Breast epithelium (tissue), 4 donors: ENCODE measurements at places on chromosomes 12 and 14. TPM values are rescaled to one million over a fixed set of nuclear protein-coding genes. Genes with fewer than 3 reads are reported as not detected.

DNA sequence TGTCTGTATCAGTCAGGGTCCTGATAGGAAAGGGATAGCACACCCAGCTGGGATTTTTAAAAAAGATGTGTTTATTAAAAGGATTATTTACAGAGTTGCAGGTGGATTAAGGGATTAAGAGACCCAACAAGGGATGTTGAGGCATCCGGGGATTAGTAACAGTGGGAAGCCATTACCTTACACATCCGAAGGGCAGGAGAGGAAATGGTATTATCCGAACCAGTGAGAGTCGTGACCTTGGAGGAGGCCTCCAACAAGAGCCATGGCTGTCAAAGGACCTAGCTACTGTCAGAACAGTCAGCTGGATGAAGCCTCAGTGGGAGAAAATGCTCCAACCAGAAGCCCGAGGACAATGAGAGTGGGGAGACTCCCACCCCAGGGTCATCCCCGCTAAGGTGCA lies 146.3 kb upstream of the KRAS start:
- no peak overlapping the region for H3K4me3 ChIP-seq
- H3K27ac ChIP-seq: no peak overlapping the region
- DNase-seq: no peak

The LALBA gene
- not detected for total RNA-seq

DNA sequence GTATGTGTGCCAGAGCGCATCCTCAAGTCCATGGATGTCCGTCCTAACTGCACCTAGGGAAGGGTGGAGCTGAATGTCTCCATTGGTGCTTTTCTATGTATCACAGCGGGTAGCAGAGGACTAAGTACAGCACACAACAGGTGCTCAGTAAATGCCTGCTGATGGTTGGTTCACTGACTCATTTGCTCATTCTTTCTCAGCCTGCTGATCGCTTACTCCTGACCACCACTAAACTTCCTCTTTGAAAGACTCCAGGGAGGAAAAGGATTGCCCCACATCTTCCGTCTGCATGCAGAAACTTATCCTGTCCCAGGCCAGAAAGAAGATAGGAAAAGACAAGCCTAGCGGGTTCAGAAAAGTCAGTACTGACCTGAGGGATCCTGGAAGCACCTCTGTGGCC lies 66.3 kb downstream of the B4GALNT3 start:
- no peak overlapping the region for H3K27ac ChIP-seq
- H3K4me3 ChIP-seq: no peak overlapping the region
- no peak for DNase-seq
- H3K4me1 ChIP-seq: no peaks in the 10 kb centered on the region
- H3K27me3 ChIP-seq: no peaks in the 10 kb centered on the region

- H3K4me3 ChIP-seq: no peak overlapping the region
- H3K27me3 ChIP-seq: no peaks in the 10 kb centered on the region
- DNase-seq: peak; percentile 86
- H3K4me1 ChIP-seq: no peaks in the 10 kb centered on the region
- H3K27ac ChIP-seq: peak overlapping the region; percentile 15
- H3K36me3 ChIP-seq: no peaks in the 10 kb centered on the region
These were observed 98.8 kb upstream of the FRMD6 start for GRCh38 chr14:51552768-51553404.

- H3K4me3 ChIP-seq: no peak overlapping the region
- no peaks in the 10 kb centered on the region for H3K36me3 ChIP-seq
- DNase-seq: peak; percentile 20
- no peaks in the 10 kb centered on the region for H3K27me3 ChIP-seq
- no peaks in the 10 kb centered on the region for H3K4me1 ChIP-seq
- no peak overlapping the region for H3K27ac ChIP-seq
These were observed 95.7 kb downstream of the PIWIL1 start for GRCh38 chr12:130433411-130433810.

- peaks cover 6% of the 10 kb centered on the region for H3K27me3 ChIP-seq
- no peaks in the 10 kb centered on the region for H3K36me3 ChIP-seq
- no peak for DNase-seq
- no peak overlapping the region for H3K4me3 ChIP-seq
These were observed 21.0 kb upstream of the MYL2 start for GRCh38 chr12:110941391-110941790.

The ARHGAP9 gene
- total RNA-seq: 10.8 TPM

GRCh38 chr12:3753544-3754284 lies 805 bp upstream of the CRACR2A start:
- no peaks in the 10 kb centered on the region for H3K4me1 ChIP-seq
- no peaks in the 10 kb centered on the region for H3K36me3 ChIP-seq
- H3K27ac ChIP-seq: peak overlapping the region; percentile 86
- no peaks in the 10 kb centered on the region for H3K27me3 ChIP-seq

DNA sequence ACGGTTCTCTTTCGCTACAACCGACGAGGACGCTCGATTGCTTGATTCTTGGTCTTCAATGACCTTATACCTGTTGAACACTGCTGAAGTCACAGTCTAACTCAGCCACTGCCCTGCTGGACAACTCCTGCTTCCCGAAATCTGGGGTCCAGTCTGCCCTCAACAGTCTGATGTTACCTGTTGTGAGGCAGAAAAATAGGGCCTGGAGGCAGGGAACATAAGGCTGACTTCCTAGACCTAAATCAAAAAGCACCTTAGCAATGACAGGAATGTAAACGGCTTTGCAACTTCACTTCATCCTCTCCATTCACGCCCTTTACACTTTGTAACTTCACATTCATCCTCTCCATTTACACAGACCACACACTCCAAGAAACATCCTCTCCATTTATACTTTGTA lies 597 bp upstream of the GLTP start:
- peaks cover 9% of the 10 kb centered on the region for H3K4me1 ChIP-seq
- DNase-seq: no peak
- H3K4me3 ChIP-seq: peak overlapping the region; percentile 81
